Caco-2 (cell line): ENCODE measurements at places on chromosomes 1 and 21. TPM values are rescaled to one million over a fixed set of nuclear protein-coding genes. Genes with fewer than 3 reads are reported as not detected.

- H3K27me3 ChIP-seq, result no peaks in the 10 kb centered on the region
- no peak overlapping the region for H3K4me3 ChIP-seq
- no peaks in the 10 kb centered on the region for H3K36me3 ChIP-seq
- DNase-seq, result peak; percentile 64
These were observed 64.9 kb downstream of the TMEM53 start for GRCh38 chr1:44609412-44609767.

The MYOG gene
- not detected in 2 replicates for total RNA-seq

GRCh38 chr21:33301632-33302002 is 23.2 kb upstream of the IFNAR1 start:
- peaks cover 3% of the 10 kb centered on the region; the same call in 1 of the 2 replicates for H3K4me1 ChIP-seq
- no peak overlapping the region for H3K4me3 ChIP-seq
- no peak for DNase-seq
- no peaks in the 10 kb centered on the region for H3K36me3 ChIP-seq
- H3K27me3 ChIP-seq, result no peaks in the 10 kb centered on the region

GRCh38 chr1:229410692-229411433 is 23.0 kb downstream of the ACTA1 start:
- DNase-seq, result no peak
- no peaks in the 10 kb centered on the region for H3K27me3 ChIP-seq
- no peaks in the 10 kb centered on the region for H3K36me3 ChIP-seq
- no peak overlapping the region for H3K27ac ChIP-seq
- no peak overlapping the region for H3K4me3 ChIP-seq

The NBPF4 gene
- 0.53 and 0.88 TPM in 2 replicates for total RNA-seq

GRCh38 chr1:198937231-198938031 is 298.6 kb downstream of the PTPRC start:
- no peaks in the 10 kb centered on the region for H3K27me3 ChIP-seq
- peak overlapping the region; percentile 11 for H3K27ac ChIP-seq
- H3K4me1 ChIP-seq, result peaks cover 29% of the 10 kb centered on the region
- H3K36me3 ChIP-seq, result no peaks in the 10 kb centered on the region
- H3K4me3 ChIP-seq, result peak overlapping the region; percentile 52

DNA sequence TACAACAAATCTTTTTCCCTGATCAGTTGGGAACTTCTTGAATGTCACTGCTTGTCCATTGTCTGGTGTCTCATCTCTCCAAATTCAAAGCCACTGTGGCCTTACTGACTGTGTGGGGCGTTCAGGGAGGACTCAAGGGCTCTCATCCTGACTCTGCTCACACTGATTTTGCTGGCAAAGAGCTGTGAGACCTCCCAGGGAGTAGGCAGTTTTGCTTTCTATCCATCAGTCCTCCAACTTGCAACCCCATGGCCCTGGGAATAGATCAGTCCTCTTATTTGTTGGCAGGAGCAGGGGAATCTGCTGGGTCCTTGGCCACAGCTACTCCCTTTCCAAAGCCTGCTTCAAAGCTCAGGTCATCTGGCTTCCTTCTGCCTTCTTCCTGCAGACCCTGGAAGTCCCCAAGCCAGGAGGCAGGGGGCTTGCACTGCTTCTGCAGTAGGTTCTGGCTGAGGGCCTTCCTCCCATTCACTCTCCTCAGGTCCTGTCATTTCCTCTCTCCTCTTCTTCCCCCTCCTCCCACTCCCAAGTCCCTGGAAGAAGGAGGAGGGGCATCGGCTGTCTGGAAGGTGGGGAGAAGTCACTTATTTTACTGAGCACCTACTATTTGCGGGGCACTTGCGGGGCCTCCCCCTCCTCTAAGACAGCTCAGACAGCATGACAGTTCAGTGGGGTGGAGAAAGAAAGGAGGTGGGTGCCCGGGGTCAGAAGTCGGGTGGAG is 876 bp upstream of the NAV1 start:
- peaks cover 10% of the 10 kb centered on the region; the same call in 1 of the 2 replicates for H3K4me1 ChIP-seq
- H3K27me3 ChIP-seq, result peaks cover 8% of the 10 kb centered on the region
- H3K4me3 ChIP-seq, result no peak overlapping the region
- no peak for DNase-seq

DNA sequence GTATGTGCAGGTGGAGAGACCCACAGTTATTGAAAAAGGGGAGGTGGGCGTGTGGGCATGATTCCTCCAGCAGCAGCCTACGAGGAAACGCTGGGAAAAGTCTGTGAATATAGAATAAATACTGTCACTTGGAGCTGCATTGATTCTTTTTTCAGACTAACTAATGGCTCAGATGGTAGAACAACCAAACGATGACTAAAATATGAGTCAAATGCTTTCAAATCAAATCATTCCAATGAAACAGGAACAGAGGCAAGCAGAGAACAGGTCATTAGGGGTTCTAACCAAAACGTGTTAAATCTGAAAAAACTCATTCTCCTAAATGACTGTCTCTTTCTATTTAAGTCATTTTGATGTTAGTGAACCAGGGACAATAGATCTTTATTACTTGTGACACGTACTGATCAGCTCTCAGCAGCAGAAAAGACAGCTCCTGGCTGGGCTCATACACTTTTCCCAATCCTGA is 35.1 kb upstream of the SEC16B start:
- H3K36me3 ChIP-seq, result no peaks in the 10 kb centered on the region
- no peak overlapping the region for H3K27ac ChIP-seq
- H3K27me3 ChIP-seq, result no peaks in the 10 kb centered on the region; the same call in 1 of the 2 replicates
- H3K4me1 ChIP-seq, result no peaks in the 10 kb centered on the region
- DNase-seq, result no peak

DNA sequence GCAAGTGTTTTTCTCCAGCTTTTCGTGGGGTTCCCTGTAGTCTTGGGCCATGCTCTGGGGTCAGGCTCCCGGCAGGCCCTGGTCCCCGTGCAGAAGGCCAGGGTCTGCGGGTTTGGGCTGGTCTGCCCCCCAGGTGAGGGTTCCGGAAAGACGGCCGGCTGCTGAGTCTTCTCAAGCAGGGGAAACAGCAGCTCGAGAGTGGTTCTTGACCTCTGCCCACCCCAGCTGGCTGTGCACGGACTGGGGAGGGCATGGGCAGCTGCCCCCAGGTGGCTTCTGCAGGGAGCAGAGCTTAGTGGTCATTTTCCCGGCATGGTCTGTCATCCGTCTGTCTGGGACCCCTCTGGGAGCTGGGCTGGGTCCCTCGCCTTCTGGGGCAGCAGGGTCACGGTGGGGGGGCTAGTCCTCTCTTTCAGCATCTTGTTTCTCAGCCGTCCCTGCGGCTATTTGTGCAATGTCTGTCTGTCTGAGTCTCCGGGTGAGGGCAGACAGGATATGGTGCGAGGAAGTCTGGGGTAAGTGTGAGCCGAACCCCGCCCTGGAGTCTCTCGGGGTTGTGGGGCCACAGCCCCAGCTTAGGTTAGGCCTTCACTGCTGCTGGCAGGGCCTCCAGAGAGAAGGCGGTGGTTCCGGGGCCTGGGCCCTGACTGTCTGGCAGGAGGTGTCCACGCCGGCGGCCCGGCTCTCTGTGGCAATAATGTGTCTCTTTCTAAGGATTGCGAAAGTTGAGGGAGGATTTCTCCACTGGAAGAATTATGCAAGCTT is 6.1 kb downstream of the SKI start:
- no peak overlapping the region for H3K27ac ChIP-seq
- no peaks in the 10 kb centered on the region for H3K4me1 ChIP-seq
- peak; percentile 63 for DNase-seq
- no peaks in the 10 kb centered on the region for H3K27me3 ChIP-seq
- H3K4me3 ChIP-seq, result no peak overlapping the region

- H3K4me3 ChIP-seq, result no peak overlapping the region
- H3K36me3 ChIP-seq, result no peaks in the 10 kb centered on the region
These were observed 87.8 kb upstream of the TMEM51 start for GRCh38 chr1:15065736-15066135.

GRCh38 chr21:38042246-38042645 is 126.0 kb upstream of the KCNJ6 start:
- H3K36me3 ChIP-seq, result no peaks in the 10 kb centered on the region
- no peak for DNase-seq
- no peaks in the 10 kb centered on the region for H3K4me1 ChIP-seq

The TRIM33 gene
- total RNA-seq, result 28.7 and 30.4 TPM in 2 replicates

DNA sequence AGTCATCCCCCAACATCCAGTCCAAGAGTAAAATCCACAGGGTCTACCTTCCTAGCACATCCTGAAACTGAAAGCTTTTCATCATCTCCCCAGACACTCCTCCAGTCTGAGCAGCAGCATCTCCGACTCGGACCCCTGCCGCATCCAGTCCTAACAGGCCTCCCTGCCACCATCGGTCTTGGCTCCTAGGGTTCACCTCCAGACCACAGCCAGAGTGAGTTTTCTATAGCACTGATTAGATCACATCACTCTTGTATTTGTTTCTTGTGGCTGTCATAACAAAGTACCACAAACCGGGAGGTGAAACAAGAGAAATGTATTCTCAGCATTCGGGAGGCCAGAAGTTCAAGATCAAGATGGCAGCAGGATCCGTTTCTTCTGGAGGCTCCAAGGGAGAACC is 187.8 kb downstream of the TOMM20 start:
- H3K27me3 ChIP-seq, result no peaks in the 10 kb centered on the region
- H3K27ac ChIP-seq, result no peak overlapping the region
- H3K4me1 ChIP-seq, result peaks cover 4% of the 10 kb centered on the region; the same call in 1 of the 2 replicates
- DNase-seq, result no peak

The GJA9 gene
- total RNA-seq, result not detected in 2 replicates

- no peaks in the 10 kb centered on the region for H3K36me3 ChIP-seq
- H3K27me3 ChIP-seq, result no peaks in the 10 kb centered on the region
- peaks cover 16% of the 10 kb centered on the region for H3K4me1 ChIP-seq
These were observed 100.0 kb downstream of the CRYAA start for GRCh38 chr21:43268804-43269186.

DNA sequence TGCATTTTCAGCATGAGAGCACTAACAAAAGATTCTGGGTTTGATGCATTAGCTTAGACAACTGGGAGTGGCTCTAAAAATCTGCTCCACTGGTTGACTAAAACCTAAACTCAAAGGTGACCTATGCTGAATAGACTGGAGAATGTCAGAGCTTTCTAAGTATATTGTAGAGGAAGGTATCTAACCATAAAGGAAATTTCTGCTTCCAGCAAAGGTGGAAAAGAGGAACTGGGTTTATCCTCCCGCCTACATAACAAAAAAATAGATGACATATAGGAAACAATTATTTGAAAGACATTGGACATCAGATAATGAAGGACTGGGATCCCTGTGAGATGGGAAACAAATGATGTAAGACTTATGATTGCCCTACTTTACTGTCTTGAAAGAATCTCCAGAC is 35.8 kb upstream of the CR2 start:
- no peaks in the 10 kb centered on the region for H3K27me3 ChIP-seq
- H3K4me3 ChIP-seq, result no peak overlapping the region
- H3K4me1 ChIP-seq, result peaks cover 1% of the 10 kb centered on the region; the same call in 1 of the 2 replicates
- DNase-seq, result no peak
- no peaks in the 10 kb centered on the region for H3K36me3 ChIP-seq

DNA sequence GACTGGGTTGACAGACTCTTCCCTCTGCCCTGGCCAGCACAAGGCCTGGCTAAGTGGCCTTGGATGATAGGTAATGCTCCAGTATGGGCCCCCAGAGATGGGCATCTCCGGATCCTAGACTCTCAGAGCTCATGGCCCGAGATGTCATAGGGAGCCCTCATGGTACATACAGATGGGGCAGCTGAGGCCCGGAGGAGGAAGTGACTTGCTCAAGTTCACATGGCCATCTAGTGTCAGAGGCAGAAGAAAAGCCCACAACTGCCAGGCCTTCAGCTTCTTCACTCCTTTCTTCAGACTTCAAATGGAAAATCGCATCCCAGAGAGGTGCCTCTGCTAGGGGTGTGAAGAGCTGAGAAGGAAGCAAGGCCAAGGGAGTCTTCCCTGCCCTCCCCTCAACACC is 46.8 kb upstream of the SYNC start:
- no peaks in the 10 kb centered on the region for H3K4me1 ChIP-seq
- no peak overlapping the region for H3K4me3 ChIP-seq
- H3K27ac ChIP-seq, result peak overlapping the region; percentile 27
- H3K36me3 ChIP-seq, result no peaks in the 10 kb centered on the region
- no peak for DNase-seq

The KLHDC8A gene
- total RNA-seq, result not detected in 2 replicates

- peak; percentile 57 for DNase-seq
- peak overlapping the region; percentile 94 for H3K27ac ChIP-seq
- peaks cover 15% of the 10 kb centered on the region; the same call in 1 of the 2 replicates for H3K4me1 ChIP-seq
- no peaks in the 10 kb centered on the region for H3K27me3 ChIP-seq
These were observed 892 bp downstream of the TYW3 start for GRCh38 chr1:74733604-74734484.

DNA sequence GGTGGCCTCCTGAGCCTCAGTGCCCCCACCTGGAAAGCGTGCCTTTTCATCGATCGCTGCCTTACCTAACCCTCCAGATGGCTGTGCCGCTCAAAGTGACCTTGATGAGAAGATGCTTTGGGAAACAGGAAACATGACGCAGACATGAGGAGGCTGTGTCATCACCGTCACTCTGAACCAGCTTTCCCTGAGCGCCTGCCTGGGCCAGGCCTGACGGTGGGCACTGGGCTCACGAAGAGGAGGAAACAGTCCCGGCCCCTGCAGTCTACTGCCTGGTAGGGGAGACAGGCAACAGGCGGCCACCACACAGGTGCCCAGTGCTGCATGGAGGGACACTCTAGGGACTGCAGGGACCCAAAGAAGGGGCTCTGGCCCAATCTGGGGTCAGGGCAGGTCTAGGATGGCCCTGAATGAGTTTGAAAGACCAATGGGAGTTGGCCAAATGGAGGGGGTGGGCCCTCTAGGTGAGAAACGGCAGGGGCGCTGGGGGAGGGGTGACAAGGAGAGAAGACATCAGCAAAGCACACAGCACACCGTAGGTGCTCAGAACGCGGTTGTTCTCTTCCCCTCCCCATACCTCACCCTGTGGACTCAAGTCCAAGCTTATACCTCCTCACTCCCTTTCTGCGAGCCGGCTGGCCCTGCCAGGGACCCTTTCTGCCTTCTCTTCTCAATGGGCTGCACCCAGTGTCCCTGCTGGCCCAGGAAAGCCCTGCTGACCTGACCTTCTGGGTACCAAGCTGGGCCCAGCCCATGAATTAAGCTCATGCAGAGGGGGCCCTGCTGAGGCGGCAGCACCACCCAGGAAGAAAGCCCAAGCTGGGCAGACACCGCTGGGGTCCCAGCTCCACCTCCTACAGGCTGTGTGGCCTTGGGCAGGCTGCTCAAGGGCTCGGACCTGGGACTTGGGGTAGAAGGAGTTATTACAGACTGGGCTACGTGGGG is 44.9 kb downstream of the GLIS1 start:
- no peak overlapping the region for H3K4me3 ChIP-seq
- H3K27ac ChIP-seq, result no peak overlapping the region
- H3K36me3 ChIP-seq, result no peaks in the 10 kb centered on the region

DNA sequence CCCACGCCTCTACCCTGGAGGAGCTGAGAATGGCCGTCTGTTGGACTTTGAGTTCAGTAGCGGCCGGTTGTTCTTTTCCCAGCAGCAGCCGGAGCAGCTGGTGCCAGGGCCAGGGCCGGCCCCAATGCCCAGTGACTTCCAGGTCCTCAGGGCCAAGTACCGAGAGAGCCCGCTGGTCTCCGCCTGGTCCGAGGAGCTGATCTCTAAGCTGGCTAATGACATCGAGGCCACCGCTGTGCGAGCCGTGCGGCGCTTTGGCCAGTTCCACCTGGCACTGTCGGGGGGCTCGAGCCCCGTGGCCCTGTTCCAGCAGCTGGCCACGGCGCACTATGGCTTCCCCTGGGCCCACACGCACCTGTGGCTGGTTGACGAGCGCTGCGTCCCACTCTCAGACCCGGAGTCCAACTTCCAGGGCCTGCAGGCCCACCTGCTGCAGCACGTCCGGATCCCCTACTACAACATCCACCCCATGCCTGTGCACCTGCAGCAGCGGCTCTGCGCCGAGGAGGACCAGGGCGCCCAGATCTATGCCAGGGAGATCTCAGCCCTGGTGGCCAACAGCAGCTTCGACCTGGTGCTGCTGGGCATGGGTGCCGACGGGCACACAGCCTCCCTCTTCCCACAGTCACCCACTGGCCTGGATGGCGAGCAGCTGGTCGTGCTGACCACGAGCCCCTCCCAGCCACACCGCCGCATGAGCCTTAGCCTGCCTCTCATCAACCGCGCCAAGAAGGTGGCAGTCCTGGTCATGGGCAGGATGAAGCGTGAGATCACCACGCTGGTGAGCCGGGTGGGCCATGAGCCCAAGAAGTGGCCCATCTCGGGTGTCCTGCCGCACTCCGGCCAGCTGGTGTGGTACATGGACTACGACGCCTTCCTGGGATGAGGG is 28.5 kb upstream of the SPSB1 start:
- no peak overlapping the region for H3K27ac ChIP-seq
- no peak for DNase-seq
